ENCODE measurements at places on chromosomes 3 and 15. TPM values are rescaled to one million over a fixed set of nuclear protein-coding genes. Genes with fewer than 3 reads are reported as not detected.
A peak's percentile ranks its signal among the peaks of the same experiment; 100 is the strongest.

The SENP2 gene
- 44.3 TPM for total RNA-seq

DNA sequence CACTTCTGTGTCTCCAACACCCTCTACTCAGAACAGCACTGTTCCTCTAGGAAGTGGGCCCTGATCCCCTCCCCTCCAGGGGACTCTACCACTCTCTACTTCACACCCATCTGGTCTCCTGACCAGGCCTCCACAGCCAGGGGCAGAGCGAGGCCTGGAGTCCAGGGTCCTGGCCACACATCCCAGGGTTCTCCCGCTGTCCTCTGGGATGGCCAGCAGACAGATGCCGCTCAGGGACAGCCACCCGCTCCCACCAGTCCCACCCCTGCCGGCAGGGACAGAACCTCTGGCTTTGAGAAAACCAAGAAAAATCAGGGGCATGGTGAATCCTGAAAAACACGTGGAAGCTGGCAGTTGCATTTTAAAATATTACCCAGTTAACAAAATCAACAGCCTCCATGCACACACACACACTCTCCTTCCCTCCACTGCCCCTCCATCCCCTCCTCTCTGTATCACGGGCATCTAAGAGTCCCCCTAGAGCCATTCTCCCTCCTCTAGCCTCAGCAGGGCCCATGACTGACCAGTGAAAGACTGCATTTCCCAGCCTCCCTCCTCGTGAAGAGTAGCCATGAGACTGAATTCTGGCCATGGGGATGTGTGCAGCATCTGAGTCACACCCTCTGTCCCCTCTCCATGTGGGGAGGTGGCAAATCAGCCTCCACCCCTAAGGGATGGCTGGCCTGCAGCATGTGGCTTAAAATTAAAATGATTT, 32.1 kb upstream of the IQSEC1 start:
- peaks cover 56% of the 10 kb centered on the region for H3K4me1 ChIP-seq
- no peaks in the 10 kb centered on the region for H3K27me3 ChIP-seq
- no peaks in the 10 kb centered on the region for H3K36me3 ChIP-seq
- peak overlapping the region; percentile 99 for H3K27ac ChIP-seq
- DNase-seq, result no peak
- H3K4me3 ChIP-seq, result no peak overlapping the region

The BNC1 gene
- total RNA-seq, result 2.4 TPM

DNA sequence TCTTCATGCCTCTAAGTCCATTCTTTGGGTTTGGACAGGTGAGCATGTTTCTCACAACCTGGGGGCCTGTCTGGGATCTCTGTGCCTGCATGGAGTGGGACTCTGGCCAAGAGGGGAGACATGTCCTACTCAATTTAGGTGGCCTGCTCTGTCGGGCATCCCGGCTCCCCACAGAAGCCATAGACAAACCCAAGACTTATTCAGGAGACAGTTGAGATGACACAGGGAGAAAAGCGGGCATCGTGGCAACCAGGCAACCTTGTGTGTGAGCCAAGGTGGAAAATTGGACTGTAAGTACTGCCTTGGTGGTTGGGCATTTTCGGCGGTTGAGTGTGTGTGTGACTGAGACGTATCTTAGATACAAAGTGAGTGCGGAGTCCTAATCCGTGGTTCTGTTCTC, 40.5 kb downstream of the PPCDC start:
- H3K36me3 ChIP-seq, result no peaks in the 10 kb centered on the region
- DNase-seq, result no peak
- H3K27ac ChIP-seq, result no peak overlapping the region
- peaks cover 27% of the 10 kb centered on the region for H3K4me1 ChIP-seq

The TRIM71 gene
- 0.17 TPM for total RNA-seq

- peak; percentile 80 for DNase-seq
- H3K4me3 ChIP-seq, result no peak overlapping the region
- peak overlapping the region; percentile 44 for H3K27ac ChIP-seq
- H3K27me3 ChIP-seq, result no peaks in the 10 kb centered on the region
Measured at GRCh38 chr3:49924683-49925082, 4.9 kb downstream of the MON1A start.

The CCDC80 gene
- 17.0 TPM for total RNA-seq

- H3K4me1 ChIP-seq, result peaks cover 6% of the 10 kb centered on the region
- H3K27me3 ChIP-seq, result peaks cover 40% of the 10 kb centered on the region
- peak; percentile 71 for DNase-seq
- no peak overlapping the region for H3K4me3 ChIP-seq
Measured at GRCh38 chr15:79769069-79769481, 127.7 kb downstream of the MTHFS start.

The COL6A5 gene
- total RNA-seq, result not detected

- no peaks in the 10 kb centered on the region for H3K36me3 ChIP-seq
- H3K4me1 ChIP-seq, result peaks cover 20% of the 10 kb centered on the region
- H3K27ac ChIP-seq, result no peak overlapping the region
- DNase-seq, result peak; percentile 68
Measured at GRCh38 chr3:81302045-81302444, 459.4 kb downstream of the GBE1 start.

The PLD1 gene
- total RNA-seq, result 7.3 TPM

DNA sequence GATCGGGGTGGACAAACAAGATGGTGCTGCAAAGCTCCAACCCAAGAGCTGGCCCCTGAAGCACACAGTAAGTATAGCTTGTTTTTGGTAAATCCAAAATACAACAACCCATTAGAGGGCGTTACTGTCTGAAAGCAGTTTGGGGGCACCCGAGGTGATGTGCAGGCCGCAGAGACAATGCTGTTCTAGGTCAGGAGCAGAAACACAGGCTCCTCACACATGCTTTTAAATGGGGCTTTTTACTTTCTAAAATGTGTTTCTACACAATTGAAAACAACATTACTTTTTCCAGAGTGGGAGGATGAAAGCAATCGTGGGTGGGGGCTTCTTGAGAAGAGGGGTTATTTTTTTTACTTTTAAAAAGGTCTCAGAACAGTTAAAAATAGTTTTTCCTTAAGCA, 1029.3 kb upstream of the CFAP20DC start:
- H3K4me1 ChIP-seq, result no peaks in the 10 kb centered on the region
- no peaks in the 10 kb centered on the region for H3K27me3 ChIP-seq
- H3K36me3 ChIP-seq, result no peaks in the 10 kb centered on the region
- DNase-seq, result no peak
- no peak overlapping the region for H3K4me3 ChIP-seq

The GOLGA8R gene
- 0.07 TPM for total RNA-seq

- H3K4me3 ChIP-seq, result no peak overlapping the region
- peaks cover 18% of the 10 kb centered on the region for H3K4me1 ChIP-seq
- DNase-seq, result no peak
Measured at GRCh38 chr15:91946075-91946474, 92.6 kb downstream of the SLCO3A1 start.

DNA sequence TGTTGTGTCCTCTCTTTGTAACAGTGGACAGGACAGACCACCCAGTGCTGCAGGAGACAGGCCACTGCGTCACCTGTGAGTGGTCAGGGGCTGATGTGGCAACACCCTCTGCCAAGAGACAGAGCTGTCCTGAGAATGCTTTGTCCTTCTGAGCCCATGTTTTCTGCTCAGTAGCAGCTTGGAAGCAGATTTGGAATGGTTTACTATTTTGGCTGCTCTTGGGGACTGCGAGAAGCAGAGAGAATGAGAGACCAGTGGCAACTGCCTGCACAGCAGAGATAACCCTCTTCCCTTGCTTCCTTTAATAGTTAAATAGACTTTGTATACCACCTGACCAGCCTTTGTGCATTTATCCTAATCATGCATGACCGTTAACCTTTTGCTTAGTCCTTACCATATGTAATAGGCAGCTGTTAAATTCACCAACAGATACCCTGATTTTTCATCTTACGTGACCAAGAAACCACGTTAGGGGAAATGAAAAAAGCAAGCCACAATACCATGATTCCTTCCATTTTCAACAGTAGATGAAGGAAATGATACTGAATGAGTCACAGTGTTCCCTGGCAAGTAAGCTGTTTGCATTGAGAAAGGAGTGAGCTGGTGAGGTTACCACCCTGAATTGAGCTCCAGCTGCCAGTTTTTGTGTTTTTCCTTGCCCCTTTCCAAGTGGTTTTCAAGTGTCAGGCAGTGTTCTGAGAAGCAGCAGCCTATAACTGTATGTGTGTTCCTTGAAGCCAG, 35.5 kb downstream of the B3GALNT1 start:
- H3K27ac ChIP-seq, result peak overlapping the region; percentile 98
- peak; percentile 97 for DNase-seq
- H3K4me1 ChIP-seq, result peaks cover 45% of the 10 kb centered on the region
- peak overlapping the region; percentile 28 for H3K4me3 ChIP-seq

DNA sequence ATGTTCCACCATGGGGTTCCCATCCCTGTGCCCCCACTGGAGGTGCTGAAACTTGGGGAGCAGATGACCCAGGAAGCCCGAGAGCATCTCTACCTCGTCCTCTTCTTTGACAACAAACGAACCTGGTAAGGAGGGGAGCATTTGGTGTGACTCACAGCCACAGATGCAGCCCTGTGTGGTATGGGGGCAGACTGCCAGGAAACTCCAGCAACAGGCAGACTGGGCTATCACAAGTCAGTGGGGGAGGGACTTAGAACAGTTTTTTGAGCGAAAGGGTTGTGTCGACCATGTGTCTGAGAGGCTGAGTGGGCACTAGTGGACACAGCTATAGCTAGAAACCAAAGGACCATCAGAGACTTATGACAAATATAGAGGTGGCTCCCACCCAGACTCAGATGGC, 3.4 kb upstream of the OGG1 start:
- H3K4me3 ChIP-seq, result no peak overlapping the region
- no peak overlapping the region for H3K27ac ChIP-seq
- H3K36me3 ChIP-seq, result peaks cover 53% of the 10 kb centered on the region
- no peaks in the 10 kb centered on the region for H3K27me3 ChIP-seq
- H3K4me1 ChIP-seq, result peaks cover 22% of the 10 kb centered on the region
- peak; percentile 45 for DNase-seq

The SERPINI2 gene
- not detected for total RNA-seq

DNA sequence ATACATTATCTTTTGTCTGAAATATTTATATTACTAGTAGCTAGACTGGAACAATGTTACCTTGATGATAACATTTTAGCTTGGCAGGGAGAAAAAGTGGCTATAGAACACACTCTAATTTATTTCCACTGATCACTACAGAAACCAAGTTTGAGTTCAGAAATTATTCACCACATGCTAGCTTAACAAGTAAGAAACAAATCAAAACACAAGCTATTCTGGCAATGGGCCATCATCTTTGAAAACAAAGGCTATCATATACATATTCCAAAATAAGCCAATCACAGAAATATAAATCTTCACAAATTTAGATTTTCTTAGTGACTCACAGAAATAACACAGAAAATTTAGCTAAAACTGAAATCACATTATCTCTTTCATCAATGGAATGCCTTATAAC, 17.1 kb downstream of the AQR start:
- no peak overlapping the region for H3K27ac ChIP-seq
- H3K4me1 ChIP-seq, result no peaks in the 10 kb centered on the region
- no peak overlapping the region for H3K4me3 ChIP-seq

DNA sequence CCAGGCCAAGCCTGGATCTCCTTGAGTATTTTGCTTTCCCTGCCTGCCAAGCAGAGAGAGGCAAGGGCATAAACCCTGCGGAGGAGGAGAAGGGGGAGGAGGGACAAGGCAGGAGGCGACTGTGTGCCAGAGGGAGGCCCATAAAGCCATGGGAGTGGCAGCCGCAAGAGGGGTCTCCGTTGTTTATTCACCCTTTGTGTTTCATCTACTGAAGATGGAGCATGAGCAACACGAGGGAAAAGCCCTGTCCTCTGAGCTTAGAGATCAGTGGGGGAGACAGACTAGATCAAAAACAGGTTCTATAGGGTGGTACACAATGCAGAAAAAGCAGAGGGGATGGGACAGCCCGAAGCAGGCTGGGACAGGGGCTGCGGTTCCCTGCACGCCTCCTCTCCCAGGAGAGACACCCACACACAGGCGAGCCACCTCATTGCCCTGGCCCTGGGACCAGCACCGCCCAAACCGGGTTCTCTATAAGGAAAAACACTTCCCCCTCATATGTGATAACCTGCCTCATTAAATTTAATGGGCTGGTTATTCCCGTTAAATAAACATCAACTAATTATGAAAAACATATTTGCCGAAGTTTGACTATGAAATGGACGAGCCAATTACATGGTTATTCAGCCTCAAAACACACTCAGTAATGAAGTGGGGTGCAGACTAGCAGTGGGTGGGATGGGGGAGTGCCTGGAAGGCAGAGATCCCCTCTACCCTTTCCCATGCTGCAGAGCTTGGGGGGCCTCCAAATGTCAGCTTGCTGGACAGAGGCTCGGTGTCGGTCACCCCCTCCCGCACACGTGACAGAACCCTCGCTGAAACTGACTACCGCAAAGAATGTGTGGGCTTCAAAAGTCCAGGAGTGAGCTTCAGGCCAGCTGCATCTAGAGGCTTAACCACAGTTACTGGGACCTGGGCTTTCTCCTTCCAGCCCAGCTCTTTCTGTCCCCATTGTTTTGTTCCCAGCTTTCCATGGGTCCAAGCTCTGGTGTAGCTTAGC, 14.2 kb upstream of the PLXNA1 start:
- no peaks in the 10 kb centered on the region for H3K27me3 ChIP-seq
- no peak for DNase-seq
- no peak overlapping the region for H3K4me3 ChIP-seq

DNA sequence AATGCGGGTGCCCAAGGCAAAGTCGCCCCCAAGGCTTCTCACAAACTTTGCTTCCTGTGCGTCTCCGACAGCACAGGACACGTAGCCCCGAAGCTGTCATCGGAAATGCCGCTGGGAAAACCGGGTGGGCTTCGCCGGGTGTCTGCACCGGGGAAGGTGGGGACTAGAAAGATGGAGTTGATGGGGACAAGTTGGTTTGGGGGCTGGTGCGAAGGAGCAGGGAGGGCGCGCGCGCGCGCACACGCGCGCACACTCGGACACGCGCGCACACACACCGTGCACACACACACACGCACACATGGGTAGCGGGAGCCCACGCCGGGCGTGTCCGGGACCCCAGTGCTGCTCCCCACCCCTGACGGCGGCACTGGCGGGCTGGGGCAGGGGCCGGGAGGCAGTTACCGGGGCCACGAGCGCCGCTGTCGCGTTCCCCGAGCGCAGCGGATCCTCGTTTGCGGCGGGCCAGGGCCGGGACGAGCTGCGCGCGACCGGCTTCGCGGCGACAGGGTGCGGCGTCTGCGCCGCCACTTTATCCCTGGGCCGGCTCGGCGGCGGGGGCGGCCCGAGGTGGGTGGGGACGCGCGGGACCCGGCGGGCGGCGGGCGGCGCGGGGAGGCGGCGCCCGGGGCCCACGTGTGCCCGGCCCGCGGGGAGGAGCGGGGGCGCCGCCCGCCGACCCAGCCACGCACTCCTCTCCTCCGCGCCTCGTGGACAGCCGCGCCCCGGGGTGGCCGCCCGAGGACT, 539 bp upstream of the MGLL start:
- H3K4me1 ChIP-seq, result peaks cover 50% of the 10 kb centered on the region
- peak; percentile 29 for DNase-seq

The TFG gene
- total RNA-seq, result 106 TPM
